MCF 10A (cell line): ENCODE measurements at places on chromosomes 16 and 17.
A peak's percentile ranks its signal among the peaks of the same experiment; 100 is the strongest.

GRCh38 chr17:30340801-30341356, 7.0 kb upstream of the TMIGD1 start:
- no peaks in the 10 kb centered on the region for H3K27me3 ChIP-seq
- DNase-seq = no peak
- peaks cover 20% of the 10 kb centered on the region for H3K4me1 ChIP-seq
- H3K4me3 ChIP-seq = no peak overlapping the region
- no peak overlapping the region for H3K27ac ChIP-seq
- H3K36me3 ChIP-seq = no peaks in the 10 kb centered on the region

DNA sequence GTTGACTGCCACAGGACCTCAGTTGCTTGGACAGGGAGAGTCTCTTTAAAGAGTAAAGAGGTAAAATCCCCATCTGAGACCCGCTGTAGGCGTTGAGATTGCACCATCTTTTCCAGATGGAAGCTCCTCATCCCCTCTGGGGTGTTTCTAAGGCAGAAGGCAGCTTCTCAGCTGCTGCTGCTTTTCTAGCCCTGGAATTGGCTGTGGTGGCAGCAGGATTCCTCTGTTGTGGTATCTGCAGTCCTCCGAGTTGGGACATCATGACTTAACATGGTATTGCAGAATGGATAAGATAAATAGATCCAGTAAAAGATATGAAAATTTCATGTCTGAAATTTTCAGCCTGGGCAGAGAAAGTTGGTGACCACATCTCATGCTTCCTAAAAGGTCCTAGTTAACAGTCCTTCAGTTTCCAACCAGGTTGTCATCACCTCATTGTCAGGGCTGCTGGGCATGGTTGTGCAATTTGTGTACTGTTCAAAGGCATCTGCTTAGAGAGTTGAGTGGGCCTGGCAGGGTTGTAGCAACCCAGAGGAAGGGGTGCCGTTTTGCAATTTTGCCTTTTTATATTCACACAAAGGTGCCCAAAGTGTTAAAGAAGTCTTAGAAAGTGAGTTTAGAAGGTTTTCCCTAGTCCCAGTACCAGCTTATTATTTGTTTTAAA, 150.4 kb downstream of the SPECC1 start:
- H3K27ac ChIP-seq = no peak overlapping the region
- DNase-seq = no peak
- peaks cover 7% of the 10 kb centered on the region for H3K4me1 ChIP-seq
- no peaks in the 10 kb centered on the region for H3K27me3 ChIP-seq
- H3K36me3 ChIP-seq = peaks cover 7% of the 10 kb centered on the region

DNA sequence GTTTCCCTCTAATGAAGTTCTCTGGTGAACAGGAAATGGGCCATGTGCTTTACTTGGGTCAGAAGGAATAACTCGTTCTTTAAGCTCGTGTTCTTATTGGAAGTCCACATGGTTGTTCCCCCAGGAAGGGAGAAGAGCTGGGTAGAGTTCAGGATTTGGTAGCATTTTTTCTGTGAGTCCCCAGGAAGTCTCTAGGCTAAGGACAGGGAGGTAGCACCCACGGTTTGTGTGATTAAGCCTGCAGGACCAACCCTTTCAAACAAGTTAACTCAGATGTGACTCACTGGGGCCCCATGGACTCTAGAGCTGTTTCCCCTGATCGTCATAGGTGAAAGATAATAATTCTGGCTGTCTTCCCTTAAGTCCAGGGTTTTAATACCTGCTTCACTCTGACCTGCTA, 16.4 kb downstream of the SAP30BP start:
- peaks cover 23% of the 10 kb centered on the region for H3K36me3 ChIP-seq
- H3K4me1 ChIP-seq = peaks cover 64% of the 10 kb centered on the region
- DNase-seq = peak; percentile 84
- H3K27me3 ChIP-seq = no peaks in the 10 kb centered on the region
- H3K4me3 ChIP-seq = peak overlapping the region; percentile 7

- peaks cover 42% of the 10 kb centered on the region for H3K27me3 ChIP-seq
- H3K27ac ChIP-seq = no peak overlapping the region
- DNase-seq = peak; percentile 39
- no peak overlapping the region for H3K4me3 ChIP-seq
- H3K4me1 ChIP-seq = no peaks in the 10 kb centered on the region
Observed at GRCh38 chr16:1102921-1103635, 7.0 kb upstream of the C1QTNF8 start.

DNA sequence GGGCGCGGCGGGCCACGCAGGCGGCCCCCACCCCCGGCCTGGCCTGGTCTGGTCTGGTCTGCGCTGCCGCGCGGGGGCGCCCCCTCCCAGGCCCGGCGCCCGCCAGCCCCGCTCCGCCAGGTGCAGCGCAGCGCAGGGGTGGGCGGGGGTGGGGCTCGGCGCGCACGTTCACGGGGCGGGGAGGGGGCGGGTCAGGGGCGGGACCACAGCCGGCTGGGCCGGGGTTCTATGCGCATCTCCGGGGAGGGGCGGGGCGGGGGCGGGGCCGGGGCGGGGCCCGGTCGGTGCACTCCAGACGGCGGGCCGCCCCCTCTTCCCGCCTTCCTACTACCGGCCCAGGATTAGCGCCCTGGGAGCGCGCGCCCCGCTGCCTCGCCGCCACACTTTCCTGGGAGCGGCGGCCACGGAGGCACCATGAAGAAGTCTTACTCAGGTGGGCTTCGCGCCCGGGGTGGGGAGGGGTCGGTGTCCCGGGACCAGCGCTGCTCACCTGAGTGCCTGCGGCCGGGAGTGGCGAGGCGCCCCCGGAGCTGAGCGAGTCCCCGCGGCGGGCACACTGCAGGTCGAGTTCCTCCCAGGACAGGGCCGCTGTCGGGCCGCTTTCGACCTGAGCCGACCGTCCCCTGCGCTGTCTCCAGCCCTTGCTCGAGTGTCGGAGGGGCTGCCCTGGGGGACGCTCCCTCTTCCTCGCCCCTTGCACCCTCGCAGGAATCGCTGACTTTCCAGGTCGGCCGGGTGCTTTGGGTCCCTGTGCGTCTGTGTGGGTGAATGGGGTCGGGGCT, 140.5 kb downstream of the SEC14L1 start:
- H3K27me3 ChIP-seq = no peaks in the 10 kb centered on the region
- H3K27ac ChIP-seq = peak overlapping the region; percentile 83
- peak overlapping the region; percentile 88 for H3K4me3 ChIP-seq
- peaks cover 19% of the 10 kb centered on the region for H3K36me3 ChIP-seq

DNA sequence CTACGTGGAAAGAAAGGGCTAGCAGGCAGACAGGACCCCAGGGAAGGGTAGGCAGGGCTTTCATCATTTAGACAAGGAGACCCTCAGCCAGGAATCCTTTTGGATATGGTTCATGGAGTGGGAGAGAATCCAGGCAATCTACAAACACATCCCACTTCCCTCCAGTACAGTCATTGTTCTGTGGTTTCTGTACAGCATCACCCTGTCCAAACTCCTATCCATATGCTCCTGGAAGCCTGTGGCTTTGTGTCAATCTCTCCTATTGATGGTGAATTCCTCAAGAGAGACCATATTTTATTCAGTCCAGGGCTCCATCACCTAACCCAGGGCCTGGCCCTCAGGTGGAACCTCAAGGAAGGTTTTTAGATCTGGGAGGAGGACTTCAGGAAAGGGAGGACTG, 99.2 kb downstream of the SPACA3 start:
- H3K4me1 ChIP-seq = peaks cover 8% of the 10 kb centered on the region
- H3K36me3 ChIP-seq = no peaks in the 10 kb centered on the region
- peaks cover 30% of the 10 kb centered on the region for H3K27me3 ChIP-seq
- H3K4me3 ChIP-seq = no peak overlapping the region

GRCh38 chr16:67673712-67674580, 7.3 kb downstream of the C16orf86 start:
- H3K27ac ChIP-seq = no peak overlapping the region
- DNase-seq = peak; percentile 68
- no peaks in the 10 kb centered on the region for H3K27me3 ChIP-seq
- no peak overlapping the region for H3K4me3 ChIP-seq

DNA sequence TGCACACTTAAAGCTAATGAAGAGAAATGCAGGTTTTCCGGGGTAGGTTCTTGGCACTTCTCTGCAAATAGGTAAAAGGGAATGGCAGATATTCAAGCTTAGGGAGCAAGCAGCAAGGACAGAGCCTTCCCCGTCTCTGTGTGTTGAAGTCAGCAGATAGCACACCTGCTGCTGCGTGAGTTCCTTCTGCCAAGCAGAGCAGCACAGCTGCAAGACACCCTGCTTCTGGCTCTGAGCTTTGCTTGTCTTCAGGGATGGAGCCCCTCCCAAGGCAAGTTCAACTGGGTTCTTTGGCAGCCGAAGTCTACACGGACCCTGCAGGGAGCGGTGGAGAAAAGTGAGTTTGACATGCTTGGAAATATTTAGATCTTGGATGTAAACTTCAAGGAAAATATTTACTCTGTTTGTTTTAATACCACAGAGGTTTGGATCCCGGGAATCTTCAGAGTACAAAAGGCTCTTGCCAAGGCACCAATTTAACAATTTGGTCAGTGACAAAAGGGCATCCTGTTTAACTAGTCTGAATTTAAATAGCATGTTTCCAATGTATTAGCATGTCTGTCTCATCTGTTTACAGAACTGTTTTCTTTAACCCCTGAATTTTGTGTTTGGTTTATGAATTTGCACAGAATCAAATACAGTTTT, 113.4 kb upstream of the KCNJ16 start:
- no peaks in the 10 kb centered on the region for H3K27me3 ChIP-seq
- no peak overlapping the region for H3K27ac ChIP-seq
- no peaks in the 10 kb centered on the region for H3K36me3 ChIP-seq
- H3K4me1 ChIP-seq = peaks cover 9% of the 10 kb centered on the region
- H3K4me3 ChIP-seq = no peak overlapping the region

DNA sequence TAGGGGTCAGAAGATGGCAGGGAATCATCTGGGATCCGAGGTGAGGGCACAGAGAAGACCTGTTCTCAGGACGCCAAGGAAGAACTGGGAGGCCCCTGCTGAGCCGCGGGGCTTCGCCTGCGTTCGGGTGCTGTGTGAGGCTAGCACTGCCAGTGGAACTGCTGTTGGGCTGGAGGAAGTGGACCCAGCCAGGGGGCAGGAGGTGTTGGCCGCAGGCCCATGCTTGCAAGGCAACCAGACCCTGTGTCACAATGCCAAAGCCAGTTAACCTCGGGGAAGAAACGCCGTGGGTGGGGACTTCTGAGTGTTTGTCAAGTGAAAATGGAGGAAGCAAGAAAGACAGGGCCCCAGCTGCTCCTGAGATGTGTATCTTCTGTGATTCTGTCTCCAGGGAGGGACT, 185.5 kb downstream of the LGALS9B start:
- H3K4me1 ChIP-seq = no peaks in the 10 kb centered on the region
- no peak for DNase-seq
- no peak overlapping the region for H3K27ac ChIP-seq
- H3K27me3 ChIP-seq = no peaks in the 10 kb centered on the region
- no peak overlapping the region for H3K4me3 ChIP-seq

DNA sequence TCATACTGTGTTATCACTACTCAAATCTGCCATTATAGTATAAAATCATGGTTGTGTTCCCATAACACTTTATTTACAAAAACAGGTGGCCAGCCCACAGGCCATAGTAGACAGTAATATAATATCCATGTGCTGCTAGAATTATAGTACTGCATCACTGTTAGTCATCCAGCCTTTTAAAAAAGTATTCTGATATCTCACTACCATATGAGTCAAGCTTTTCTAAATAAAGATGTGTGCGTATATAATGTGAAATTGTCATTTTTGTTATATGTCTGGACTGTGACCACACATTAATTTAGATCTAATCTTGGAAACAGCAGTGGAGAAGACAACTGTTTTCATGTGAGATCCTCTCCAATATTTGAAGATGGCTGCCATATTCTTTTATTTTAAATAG, 1049.1 kb upstream of the GOT2 start:
- H3K4me3 ChIP-seq = no peak overlapping the region
- no peak overlapping the region for H3K27ac ChIP-seq
- no peak for DNase-seq
- no peaks in the 10 kb centered on the region for H3K36me3 ChIP-seq
- H3K27me3 ChIP-seq = no peaks in the 10 kb centered on the region

DNA sequence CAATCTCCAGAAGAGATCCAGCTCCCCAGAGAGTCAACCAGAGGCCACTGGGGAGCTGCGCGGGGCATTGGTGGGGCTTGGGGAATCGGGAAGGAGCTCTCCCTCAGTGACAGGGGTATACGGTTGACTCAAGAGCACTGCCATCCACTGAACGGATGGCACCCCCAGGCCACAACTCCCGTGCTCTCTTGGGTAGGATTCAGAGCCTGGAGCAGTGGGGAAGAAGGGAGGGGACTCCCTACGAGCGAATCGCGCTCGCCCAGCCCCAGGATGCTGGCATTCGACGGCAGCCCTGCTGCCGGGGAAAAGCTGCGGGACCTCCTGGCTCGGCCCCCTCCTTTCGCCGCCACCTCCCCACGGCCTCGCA, 473 bp upstream of the TPPP3 start:
- H3K36me3 ChIP-seq = no peaks in the 10 kb centered on the region
- H3K27ac ChIP-seq = no peak overlapping the region
- no peak for DNase-seq
- H3K4me1 ChIP-seq = peaks cover 14% of the 10 kb centered on the region

GRCh38 chr16:47458331-47458730, 2.5 kb downstream of the ITFG1 start:
- DNase-seq = no peak
- H3K4me1 ChIP-seq = peaks cover 22% of the 10 kb centered on the region
- H3K36me3 ChIP-seq = peaks cover 50% of the 10 kb centered on the region
- no peak overlapping the region for H3K27ac ChIP-seq
- no peaks in the 10 kb centered on the region for H3K27me3 ChIP-seq
- no peak overlapping the region for H3K4me3 ChIP-seq

GRCh38 chr16:10946308-10946707, 1.9 kb downstream of the CLEC16A start:
- peak overlapping the region; percentile 81 for H3K4me3 ChIP-seq
- no peaks in the 10 kb centered on the region for H3K27me3 ChIP-seq
- peak; percentile 33 for DNase-seq
- peaks cover 7% of the 10 kb centered on the region for H3K36me3 ChIP-seq

GRCh38 chr17:41796121-41796895, 9.8 kb upstream of the JUP start:
- H3K4me1 ChIP-seq = peaks cover 38% of the 10 kb centered on the region
- H3K36me3 ChIP-seq = peaks cover 4% of the 10 kb centered on the region
- H3K4me3 ChIP-seq = no peak overlapping the region
- DNase-seq = no peak
- no peaks in the 10 kb centered on the region for H3K27me3 ChIP-seq

GRCh38 chr16:58195771-58196170, 2.1 kb downstream of the CSNK2A2 start:
- peak overlapping the region; percentile 86 for H3K4me3 ChIP-seq
- DNase-seq = no peak
- H3K27me3 ChIP-seq = no peaks in the 10 kb centered on the region
- H3K4me1 ChIP-seq = peaks cover 19% of the 10 kb centered on the region
- H3K27ac ChIP-seq = no peak overlapping the region
- peaks cover 53% of the 10 kb centered on the region for H3K36me3 ChIP-seq

DNA sequence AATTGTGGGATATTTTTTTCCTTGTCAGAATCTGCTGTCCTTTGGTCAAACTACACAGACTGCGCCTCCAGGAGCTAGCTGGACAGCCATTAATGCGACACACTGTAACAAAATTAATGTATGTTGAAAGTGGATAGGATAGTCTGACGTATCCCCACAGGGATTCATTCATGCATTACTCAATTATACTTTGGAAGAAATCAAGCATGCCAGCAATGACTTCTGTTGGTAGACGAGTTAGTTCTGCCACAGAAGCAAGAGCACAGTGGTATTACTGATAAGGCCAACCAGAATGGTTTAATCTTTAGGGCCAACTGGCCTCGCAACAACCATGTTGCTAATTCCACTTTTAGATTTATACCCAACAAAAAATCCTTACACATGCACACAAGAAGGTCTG, 106.4 kb upstream of the TOB1 start:
- no peak overlapping the region for H3K4me3 ChIP-seq
- H3K27me3 ChIP-seq = no peaks in the 10 kb centered on the region
- peaks cover 5% of the 10 kb centered on the region for H3K4me1 ChIP-seq
- peaks cover 55% of the 10 kb centered on the region for H3K36me3 ChIP-seq
- no peak for DNase-seq
